NCI-H524 (cell line): ENCODE measurements at places on chromosomes 3 and 15.
A peak's percentile ranks its signal among the peaks of the same experiment; 100 is the strongest.

DNA sequence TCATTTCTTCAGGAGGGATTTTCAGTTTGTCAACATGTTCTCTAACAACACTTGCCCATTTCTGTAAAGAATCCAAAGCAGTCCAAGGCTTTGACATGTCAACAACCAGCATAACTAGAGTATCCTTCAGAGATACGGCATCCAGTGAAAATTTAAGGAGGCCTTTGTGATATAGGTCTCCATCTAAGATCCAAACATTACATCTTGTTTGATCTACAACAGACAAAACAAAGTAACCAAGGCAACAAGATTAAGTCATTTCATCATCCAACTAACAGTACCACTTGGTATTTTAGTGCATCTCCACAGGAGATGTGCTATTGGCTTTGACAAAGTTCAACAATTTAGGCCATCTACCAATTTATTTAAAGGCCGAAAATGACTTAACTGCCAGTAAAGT, 25.8 kb downstream of the DYNC1LI1 start:
- DNase-seq: no peak

DNA sequence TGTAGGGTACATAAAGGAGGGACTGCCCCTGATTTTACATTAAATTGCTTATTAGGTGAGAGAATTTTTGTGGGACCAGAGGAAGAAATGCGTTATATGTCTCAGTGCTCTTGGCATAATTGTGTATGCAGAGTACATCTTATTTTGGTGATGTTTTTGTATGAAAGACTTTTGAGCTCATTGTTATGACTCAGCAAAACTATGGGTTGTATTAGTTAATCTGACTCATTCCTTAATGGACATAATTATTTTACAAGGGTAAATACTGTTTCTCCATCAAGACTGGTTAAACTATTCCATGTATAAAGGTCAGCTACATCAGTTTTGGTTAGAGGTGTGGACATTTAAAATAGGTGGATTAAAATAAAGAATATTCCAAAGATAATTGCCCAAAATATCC, 156.8 kb downstream of the ALCAM start:
- DNase-seq: no peak

DNA sequence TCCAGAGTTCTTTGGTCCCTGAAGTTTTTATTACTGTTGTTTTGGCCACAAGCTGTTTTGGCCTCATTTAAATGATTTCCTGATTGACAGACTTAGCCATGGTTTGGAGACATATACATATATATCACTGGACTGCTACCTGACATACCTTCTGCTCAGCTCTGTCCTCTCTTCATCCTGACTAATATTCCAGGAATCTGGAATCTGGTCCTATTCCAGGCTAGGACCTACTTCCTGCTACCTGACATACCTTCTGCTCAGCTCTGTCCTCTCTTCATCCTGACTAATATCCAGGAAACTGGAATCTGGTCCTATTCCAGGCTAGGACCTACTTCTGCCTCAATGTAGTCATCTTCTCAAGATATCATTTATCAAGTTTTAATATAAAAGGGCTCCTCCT, 724.4 kb upstream of the ROBO1 start:
- DNase-seq: no peak

DNA sequence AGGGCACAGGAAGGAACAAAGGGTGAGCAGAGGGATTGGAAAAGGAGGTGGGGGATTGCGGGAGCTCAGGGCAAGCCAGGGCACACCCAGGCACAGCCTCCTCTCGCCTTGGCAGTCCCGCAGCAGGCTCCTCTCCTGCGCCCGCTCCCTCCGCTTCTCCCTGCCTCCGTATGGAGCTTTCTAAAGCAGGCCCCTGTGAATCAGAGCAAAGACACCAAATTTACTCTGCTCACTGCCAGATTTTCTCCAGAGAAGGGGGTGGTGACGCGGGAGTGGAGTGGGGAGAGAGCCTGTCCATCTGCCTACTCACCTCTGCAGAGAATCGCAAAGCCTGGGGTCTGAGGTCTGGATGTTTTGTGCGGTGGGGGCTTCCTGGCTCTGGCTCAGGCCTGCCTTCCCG, 20.0 kb downstream of the ATP2B2 start:
- no peak for DNase-seq

DNA sequence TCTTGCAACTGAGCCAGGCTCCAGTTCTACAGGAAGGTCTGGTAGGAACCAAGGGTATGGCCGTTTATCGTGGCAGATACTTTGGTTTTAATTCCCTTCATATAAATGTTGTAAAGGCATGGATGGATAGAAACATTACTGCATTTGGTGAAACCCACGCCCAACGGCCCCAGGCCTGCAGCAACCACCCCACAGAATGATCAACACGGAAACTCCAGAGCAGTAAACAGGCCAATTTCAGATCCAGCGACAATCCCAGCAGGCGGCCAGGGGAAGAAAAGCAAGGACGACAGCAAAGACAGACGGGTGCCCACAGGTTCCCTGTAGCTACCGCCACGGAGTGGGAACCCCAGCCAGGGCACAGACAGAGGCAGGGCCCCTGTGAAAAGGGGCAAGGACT, 32.6 kb upstream of the PCSK6 start:
- no peak for DNase-seq

GRCh38 chr3:42589382-42590109, 1.1 kb upstream of the SS18L2 start:
- DNase-seq: no peak

GRCh38 chr3:68977486-68978167, 35.9 kb downstream of the EOGT start:
- DNase-seq: no peak

GRCh38 chr3:126316031-126316461, 41.2 kb downstream of the KLF15 start:
- no peak for DNase-seq

DNA sequence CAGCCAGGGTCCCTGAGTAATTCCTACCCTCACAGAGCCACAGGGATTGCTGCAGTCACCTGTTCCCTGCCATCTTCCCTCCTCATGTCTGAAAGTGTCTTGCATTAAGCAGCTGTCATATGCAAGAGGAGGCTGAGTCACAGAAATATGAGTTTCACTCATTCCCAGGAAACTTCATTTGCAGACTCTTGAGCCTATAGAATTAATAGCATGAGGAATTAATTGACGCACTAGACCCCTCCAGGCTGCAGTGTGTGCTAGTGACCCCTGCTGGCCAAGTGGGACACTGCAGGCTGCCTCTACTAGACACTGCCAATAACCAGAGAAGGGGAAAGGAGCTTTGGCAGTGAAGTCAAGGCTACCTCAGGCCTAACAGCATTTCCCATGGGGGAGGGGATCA, 50.6 kb upstream of the SLC6A1 start:
- no peak for DNase-seq

GRCh38 chr3:16801698-16802097, 83.1 kb upstream of the PLCL2 start:
- peak; percentile 88 for DNase-seq

GRCh38 chr3:196639483-196640296, at the start of gene NRROS:
NRROS (plus strand) TSS chr3:196639694; CDS start chr3:196654540, 14,846 bp downstream.
- DNase-seq: peak; percentile 72

DNA sequence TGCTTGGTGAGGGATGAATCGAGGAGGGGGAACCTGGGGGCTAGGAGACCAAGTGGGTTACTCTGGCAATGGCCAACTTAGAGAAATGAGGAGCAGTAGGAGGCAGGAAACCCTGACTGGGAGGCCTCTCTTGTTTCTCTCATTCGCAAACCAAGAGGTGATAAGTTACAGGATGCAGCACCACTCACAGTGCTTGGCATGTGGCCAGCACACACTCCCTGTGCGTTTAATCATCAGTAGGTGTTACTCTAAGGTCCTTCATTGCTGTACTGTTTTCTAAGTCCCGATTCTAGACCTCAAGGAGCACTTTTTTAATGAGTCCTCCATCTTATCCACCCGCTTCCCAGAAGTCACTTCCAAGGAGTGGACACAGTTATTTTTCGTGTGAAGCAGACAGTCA, 314.1 kb upstream of the TRIM42 start:
- no peak for DNase-seq

DNA sequence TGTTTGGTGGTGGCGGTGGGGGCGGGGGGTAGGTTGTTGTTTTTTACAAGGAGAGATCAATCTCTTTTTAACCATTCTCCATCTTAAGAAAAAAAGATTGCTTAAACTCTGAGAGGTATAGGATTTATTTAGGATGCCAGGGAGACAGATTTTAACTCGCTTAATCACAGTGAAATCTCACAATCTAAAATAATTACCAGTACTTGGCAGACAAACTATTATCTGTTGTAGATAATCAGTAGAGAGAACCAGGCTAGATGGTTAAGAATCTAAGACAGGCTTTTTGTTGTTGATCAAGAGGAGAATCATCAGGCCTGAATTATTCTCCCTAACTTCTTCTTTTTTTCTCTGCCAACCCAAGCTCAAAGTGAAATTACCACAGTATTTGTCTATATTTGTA, 470.2 kb upstream of the ADAMTS9 start:
- DNase-seq: no peak

DNA sequence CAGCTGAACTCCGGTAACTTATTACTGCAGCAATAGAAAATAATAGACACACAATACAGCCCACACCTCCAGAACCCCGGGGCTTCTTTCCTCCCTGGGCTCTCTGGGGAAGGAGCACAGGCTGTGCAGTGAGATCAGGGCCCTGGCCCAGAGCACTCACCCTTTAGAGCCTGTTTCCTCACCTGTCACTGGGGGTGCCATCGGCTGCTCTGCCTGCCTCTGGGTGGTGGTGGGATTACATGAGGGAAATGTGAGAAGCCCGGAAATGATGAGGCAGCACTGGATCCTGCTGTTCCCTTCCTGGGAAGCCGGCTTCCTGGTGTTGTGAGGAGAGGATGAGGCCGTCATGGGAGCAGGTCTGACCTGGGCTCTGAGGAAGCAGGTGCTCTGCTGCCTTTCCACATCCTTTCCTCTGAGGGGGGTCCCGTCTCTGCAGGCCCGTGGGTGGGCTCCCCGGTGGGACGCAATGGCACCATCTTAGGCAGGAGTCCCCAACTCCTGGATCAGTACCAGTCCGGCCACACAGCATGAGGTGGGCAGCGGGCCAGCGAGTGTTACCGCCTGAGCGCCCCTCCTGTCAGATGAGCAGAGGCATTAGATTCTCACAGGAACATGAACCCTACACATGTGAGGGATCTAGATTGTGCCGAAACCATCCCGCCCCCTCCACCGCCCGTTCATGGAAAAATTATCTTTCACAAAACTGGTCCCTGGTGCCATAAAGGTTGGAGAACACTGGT, 220.9 kb upstream of the CTDSPL start:
- DNase-seq: peak; percentile 6

GRCh38 chr3:2713923-2714322, 396.3 kb downstream of the IL5RA start:
- DNase-seq: no peak

DNA sequence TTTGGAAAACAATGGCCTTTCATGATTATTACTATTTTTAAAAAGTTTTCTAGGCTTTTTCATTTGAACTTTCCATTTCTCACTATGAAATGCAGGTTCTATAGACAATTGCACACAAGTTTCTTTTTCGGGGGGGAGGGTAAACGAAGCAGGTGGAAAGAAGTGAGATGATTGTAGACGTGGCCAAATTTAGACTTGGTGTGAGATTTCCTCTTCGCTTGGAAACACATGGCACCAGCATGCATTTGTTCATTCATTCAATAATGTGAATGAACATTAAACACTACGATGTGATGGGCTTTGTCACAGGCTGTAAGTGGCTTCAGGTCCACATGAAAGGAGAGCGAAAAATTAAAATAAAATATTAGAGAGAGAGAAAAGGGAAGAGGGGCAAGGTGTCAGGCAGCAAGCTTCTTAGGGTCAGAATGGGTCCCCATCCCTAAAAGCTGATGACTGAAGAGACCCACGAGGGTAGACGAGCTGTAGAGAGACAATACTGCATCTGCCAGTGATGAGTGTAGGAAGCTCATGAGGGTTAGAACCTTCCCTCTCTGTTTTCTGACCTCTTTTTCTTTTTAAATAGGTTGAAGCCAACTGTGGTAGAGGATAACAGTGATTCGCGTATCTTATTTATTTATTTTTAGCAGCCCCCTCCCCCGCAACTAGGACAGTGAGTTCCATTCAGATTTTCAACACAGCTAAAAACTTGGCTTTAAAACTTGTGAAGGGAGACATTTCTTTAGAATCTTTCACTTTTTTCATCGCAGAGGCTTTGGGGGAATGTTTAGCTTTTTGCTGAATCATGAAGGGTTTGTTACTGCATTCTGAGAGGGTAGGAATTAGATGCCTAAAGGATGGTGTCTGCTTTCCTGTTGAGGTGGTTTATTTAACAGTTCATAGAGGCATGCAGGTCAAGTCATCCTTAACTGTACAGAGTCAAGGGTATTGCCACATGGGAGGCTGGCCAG, 36.2 kb downstream of the GAP43 start:
- no peak for DNase-seq

DNA sequence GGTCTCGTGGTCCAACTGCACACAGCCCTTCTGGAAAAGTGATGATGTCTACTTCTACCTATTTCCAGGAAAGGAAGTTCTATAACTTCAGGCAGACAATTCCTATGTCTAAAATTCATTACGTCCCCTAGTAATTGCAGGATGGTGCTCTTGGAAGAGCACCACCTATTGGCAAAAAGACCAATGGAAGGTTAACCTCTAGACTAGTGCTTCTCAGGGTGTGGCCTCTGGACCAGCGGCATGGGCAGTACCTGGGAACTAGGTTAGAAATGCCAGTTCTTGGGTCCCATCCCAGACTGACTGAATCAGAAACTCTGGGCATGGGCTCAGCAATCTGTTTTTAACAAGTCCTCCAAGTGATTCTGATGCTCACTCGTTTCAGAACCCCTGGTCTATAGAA, 258.3 kb upstream of the ICE2 start:
- no peak for DNase-seq

GRCh38 chr3:122011396-122011795, 10.7 kb downstream of the ILDR1 start:
- no peak for DNase-seq

DNA sequence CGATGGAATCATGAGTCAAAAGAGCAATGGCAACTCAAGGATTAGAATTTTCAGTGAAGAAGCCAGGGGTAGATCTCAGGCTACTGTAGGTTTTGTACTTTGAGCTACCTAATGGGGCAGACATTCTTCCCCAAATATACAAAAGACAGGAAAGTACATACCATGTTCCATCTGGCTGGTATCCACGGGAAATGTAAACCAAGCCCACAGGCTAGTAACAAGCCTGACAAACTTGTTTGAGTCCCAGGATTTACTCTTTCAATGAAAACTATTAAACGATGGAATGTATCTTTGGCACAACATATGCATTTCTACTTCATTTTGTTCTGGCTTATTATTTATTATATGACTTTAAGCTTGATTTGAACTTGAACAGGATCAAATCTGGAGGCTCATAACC, 44.2 kb upstream of the GOLIM4 start:
- no peak for DNase-seq

DNA sequence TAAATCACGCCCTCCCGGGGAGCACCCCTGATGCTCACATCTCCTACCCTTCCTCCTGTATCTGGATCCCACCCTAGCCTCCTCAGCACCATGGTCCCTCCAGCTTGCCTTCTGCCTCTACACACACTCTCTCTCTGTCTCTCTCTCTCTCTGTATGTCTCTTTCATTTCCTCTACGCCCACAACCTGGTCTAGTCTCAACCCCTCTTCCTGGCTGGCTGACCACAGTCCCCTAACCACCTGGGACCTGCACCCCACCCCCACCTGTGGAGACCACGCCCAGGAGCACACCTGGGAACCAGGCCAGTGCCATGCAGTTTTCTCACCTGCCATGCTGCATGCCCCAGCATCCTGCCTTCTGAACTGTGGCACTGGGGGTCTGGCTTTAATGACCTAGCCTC, 4.0 kb upstream of the CFAP100 start:
- no peak for DNase-seq

- DNase-seq: no peak
Observed at GRCh38 chr3:187122261-187122660, 17.0 kb downstream of the RPL39L start.
